ENCODE measurements at places on chromosomes 5 and 9. TPM values are rescaled to one million over a fixed set of nuclear protein-coding genes. Genes with fewer than 3 reads are reported as not detected.

OXCT1 gene
- total RNA-seq = 110 TPM

COL23A1 gene
- total RNA-seq = 0.15 TPM

SYK gene
- not detected for total RNA-seq

SPINK1 gene
- not detected for total RNA-seq

BTNL3 gene
- total RNA-seq = not detected

C9 gene
- total RNA-seq = not detected

PCDHA13 gene
- not detected for total RNA-seq

POU5F2 gene
- 0.27 TPM for total RNA-seq

MTMR12 gene
- total RNA-seq = 22.3 TPM

OR1J2 gene
- total RNA-seq = not detected

PHF24 gene
- total RNA-seq = 0.12 TPM

SLC46A2 gene
- not detected for total RNA-seq

HTR4 gene
- total RNA-seq = not detected

MYMK gene
- not detected for total RNA-seq

MUSK gene
- not detected for total RNA-seq

FSTL4 gene
- not detected for total RNA-seq

SV2C gene
- total RNA-seq = 0.10 TPM

NR6A1 gene
- 0.83 TPM for total RNA-seq

CD14 gene
- 0.62 TPM for total RNA-seq

GABRA6 gene
- total RNA-seq = not detected

ARRDC3 gene
- total RNA-seq = 17.9 TPM

ITGA1 gene
- total RNA-seq = 0.62 TPM

OR1L6 gene
- not detected for total RNA-seq

SLC4A9 gene
- 0.26 TPM for total RNA-seq

SLC1A3 gene
- total RNA-seq = 0.29 TPM

EXOC3 gene
- 54.5 TPM for total RNA-seq

AQP7 gene
- total RNA-seq = 0.12 TPM

PCDH12 gene
- 1.7 TPM for total RNA-seq

All from activated CD4-positive, alpha-beta memory T cell treated with anti-CD3 and anti-CD28 coated beads for 36 hours (primary cell).